Fibroblast of skin of left biceps (primary cell): ENCODE measurements at places on chromosomes 3 and 15.

DNA sequence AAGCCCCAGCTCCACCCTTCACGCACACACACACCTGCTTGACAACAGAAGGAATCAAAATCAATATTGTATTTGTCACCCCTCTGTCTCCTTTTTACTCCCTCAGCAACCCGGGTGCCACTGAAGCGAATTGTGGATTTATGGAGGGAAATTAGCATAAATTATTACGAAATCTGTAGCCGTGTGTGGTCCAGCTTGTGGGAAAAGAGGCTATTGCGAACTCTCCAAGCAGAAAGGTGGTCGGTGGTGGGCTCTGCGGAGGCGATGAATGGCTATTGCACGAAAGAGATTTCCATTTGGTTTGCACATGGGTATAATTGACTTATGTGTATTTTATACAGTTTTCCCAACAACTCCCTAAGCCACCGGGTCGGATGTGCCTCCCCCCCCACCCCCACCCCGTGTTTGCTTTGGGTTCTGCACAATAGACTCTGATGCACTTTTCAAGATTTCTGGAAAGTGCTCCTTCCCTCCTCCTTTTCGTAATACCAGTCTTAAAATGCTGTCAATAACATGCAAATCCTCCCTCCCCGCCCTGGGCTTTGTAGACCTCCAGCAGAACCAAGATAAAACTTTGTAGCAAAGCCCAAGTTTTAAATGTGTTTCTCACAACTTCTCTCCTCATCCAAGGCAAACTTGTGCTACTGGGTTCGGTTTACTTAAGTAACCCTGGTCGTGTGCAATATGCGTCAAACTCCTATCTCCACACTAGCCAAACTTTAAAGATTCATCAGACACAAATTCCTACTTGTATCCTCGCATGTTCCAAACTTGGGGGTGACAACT lies 3.1 kb upstream of the FOXB1 start:
- DNase-seq: no peak

GRCh38 chr3:103127737-103128136 lies 692.9 kb downstream of the ZPLD1 start:
- DNase-seq: peak; percentile 3

- DNase-seq: no peak
These were observed 102.6 kb upstream of the TSPAN3 start for GRCh38 chr15:77173487-77173886.

DNA sequence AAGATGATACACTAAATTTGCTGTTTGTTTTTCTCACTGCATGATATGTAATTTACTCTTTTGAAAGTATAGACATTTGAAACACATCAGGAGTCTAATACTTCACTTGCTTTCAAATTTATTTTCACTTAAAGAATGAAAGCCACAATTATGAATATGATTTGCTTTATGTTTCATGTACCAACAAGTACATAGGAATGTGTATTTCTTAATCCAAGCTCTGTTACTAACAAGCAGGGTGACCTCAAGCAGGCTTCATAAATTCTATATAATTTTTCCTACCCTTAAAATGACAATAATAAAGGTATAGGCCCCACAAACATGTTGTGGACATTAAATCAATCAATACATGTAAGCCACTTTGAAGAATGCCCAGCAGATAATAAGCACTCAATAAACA lies 170.2 kb upstream of the P2RY1 start:
- no peak for DNase-seq

- no peak for DNase-seq
These were observed 56.8 kb downstream of the PXYLP1 start for GRCh38 chr3:141288336-141288990.

DNA sequence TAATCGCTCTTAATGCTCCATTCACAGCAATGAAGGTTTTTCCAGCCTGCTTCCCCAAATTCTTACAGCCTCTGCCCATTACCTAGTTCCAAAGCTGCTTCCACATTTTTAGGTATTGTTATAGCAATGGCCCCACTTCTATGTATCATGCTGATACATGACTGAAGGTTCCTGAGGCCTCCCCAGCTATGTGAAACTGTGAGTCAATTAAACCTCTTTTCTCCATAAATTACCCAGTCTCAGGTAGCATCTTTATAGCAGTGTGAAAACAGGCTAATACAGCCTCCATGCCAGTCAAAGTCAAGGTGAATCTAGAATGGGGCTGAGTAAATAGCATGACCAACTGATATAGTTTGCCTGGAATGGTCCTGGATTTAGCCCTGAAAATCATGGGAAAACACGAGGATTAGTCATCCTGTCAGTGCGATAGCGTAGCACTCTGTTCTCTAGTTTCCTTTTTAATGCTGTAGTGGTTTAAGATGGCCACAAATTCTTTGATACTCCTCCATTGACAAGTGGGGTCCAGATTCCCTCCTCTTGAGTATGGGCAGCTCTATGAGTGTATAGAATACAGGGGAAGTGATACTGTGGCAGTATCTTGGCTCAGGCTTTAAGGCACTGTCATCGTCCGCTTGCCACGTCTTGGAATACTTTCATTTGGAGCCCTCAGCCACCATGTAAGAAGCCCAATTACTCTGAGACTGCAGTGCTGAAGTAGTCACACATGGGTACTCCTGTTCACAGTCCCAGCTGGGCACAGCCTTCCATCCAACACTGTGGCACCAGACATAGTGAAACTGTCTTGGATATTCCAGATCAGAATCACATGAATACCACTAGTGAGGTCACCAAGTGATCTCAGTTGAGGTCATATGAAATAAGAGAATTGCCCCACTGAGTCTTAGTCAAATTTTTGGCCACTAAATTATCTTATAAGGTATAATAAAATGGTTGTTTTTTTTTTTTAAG lies 94.0 kb upstream of the PLCL2 start:
- no peak for DNase-seq

DNA sequence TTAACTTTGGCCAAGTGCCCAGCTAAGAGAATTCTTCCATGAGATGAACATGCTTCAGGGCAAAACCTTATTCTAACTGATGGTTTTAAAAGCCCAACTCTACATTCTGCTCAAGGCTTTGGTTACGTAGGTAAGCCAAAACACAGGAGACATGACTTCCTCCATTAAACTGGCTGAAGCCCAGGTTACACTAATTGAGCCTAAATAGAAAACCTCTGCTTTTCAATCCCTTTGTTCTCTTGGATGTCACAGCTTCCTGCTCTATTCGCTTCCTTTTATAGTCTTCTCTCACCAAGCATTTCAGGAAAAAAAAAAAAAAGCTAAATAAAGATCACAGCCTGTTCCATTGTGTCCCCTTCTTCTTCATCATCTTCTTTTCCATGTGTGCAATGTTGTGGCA lies 420.4 kb downstream of the TIGIT start:
- no peak for DNase-seq

- DNase-seq: no peak
These were observed 54.1 kb upstream of the PPIB start for GRCh38 chr15:64216730-64217428.

GRCh38 chr3:14876921-14877333 lies 58.2 kb downstream of the FGD5 start:
- no peak for DNase-seq

- DNase-seq: peak; percentile 19
These were observed 202.7 kb upstream of the KBTBD8 start for GRCh38 chr3:66795365-66795764.

DNA sequence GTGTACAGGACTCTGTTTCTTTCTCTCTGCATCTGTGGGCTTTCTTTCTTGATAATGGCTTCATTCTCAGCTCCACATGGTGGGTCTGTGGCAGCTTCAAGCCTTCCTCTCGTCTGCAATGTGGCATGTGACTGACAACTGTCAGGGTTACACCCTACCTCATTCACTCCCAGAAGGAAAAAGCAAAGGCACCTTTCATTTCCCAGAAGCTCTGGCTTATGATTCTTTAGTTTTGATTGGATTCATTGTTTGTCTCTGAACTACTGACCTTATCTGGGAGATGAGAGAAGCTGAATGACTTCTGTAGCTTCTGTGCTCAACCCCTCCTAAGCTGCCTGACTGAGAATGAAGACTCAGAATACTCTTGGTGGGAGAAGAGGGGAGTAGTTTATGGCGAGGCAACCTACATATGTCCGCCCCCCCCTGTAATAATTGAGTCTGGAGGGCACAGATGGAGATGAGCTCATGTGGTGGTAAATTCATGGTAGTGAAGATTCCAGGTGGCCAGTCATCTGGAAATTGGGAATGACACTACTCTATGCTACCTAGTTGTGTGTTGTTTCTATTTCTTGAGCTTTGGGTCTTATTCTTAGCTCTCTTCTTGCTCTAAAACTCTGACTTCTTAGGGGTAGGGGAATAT lies 38.4 kb downstream of the KCNAB1 start:
- no peak for DNase-seq

DNA sequence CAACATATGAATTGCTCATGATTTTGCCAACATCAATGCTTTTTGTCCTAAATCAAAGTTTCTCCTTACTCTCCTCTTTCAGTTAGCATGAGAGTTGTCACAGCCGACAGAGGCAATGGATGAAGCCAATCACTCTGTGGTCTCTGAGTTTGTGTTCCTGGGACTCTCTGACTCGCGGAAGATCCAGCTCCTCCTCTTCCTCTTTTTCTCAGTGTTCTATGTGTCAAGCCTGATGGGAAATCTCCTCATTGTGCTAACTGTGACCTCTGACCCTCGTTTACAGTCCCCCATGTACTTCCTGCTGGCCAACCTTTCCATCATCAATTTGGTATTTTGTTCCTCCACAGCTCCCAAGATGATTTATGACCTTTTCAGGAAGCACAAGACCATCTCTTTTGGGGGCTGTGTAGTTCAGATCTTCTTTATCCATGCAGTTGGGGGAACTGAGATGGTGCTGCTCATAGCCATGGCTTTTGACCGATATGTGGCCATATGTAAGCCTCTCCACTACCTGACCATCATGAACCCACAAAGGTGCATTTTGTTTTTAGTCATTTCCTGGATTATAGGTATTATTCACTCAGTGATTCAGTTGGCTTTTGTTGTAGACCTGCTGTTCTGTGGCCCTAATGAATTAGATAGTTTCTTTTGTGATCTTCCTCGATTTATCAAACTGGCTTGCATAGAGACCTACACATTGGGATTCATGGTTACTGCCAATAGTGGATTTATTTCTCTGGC lies 2.5 kb downstream of the OR4F6 start:
- DNase-seq: no peak

DNA sequence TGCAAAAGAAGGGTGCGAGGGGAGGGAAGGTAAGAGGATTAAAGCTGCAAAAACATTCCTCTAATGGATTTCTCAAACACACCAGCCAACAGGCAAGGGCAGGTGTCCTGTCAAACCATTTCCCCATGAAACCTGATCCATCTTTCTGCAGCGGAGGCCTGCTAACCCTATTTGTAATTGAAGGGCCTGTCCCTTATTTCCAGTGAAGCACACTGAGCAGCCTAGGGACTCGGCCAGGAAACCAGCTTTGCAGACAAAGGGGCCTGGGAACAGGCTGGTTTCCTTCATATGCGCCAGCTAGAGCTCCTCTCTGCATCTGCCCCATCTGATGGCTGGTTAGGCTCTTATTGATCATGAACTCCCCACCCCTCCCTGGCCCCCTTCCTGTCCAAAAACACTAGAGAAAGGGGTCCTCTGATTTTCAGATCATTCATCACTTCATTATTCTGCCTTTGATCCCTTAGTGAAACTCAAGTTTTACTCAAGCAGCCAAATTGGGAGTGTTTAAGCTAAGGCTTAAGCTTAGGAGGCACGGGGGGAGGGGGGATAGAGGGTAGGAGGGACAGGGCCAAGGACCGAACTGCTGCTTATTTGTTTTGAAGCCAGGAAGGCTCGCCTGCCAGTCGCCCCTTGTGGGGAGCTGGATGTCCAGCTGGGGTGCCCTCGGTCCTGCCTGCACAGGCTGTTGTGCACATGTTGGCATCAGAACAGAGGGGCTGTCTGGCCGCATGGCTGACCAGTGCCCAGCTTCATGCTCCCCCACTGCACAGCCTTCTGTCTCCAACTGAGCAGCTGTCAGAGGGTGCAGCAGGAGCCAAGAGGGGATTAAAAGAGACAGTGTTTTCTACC lies 53.1 kb downstream of the BOC start:
- no peak for DNase-seq

- no peak for DNase-seq
These were observed 31.8 kb upstream of the DCLK3 start for GRCh38 chr3:36796161-36796560.

- DNase-seq: no peak
These were observed 60.9 kb downstream of the ARNT2 start for GRCh38 chr15:80464951-80465625.

DNA sequence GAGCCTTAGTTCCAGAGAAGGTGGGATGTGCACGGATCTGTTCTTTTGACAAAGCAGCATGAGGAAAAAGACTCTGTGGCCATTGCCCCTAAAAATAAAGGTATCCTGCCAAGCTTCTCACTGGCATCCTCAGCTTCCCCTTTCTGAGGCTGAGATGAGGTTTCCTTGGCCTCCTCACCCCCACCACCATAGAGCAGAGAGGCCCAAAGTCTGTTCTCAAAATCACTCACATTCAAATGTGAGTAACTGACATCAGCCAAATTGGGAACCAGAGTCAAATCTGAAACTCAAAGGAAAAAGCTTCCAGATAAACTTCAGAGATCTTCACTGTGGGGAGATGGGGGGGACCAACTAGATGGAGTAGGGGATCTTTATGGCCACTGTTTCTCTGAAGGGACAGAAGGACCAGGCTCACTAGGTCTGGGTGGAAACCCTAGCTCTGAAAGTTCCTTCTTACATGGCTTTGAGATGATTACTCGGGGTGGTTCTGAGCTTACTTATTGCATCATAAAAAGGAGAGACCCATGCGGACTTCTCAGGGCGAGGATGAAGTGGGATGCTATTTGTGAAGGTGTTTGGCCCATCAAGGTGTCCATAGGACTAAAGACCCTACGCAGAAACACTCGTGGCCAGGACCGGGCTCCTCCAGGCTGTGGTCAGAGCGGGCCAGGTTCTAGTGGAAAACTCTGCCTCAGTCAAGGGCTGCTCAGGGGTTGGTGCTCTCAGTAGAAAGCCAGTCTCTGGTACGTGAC lies 61.5 kb upstream of the MEF2A start:
- no peak for DNase-seq

DNA sequence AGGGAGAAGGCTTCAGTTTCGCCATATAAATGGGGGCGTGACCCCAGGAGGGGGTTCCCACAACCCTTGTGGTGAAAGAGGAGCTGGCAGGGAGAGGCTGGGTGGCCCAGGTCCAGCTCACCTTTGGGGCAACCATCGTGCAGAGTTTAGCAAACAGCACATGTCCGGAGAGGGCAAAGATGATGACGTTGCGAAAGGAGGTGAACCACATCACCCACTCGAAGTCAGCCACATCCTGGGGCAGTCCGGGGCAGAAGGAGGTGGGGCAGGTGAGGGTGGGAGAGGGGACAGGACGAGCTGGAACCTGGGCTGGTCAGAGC lies 3.7 kb downstream of the HHATL start:
- DNase-seq: no peak

DNA sequence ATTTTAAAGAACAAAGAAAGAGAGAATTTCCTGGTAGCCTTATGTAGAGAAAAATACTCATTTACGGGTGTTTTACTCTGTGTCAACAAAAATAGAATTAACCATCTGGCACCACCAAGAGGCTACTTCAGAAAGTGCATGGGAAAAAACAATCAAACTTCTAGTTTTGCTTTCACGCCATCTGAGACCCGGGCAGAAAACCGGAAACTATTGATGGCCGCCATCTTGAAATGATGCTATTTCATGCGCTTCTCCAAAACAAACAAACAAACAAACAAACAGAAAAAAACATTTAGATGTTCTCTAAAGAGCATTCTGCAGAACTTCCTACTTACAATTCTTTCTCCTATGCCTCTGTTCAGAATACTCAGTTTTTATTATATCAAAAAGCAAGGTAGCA lies 49.4 kb upstream of the SYNPR start:
- DNase-seq: peak; percentile 17

GRCh38 chr3:25507811-25508210 lies 79.7 kb downstream of the RARB start:
- no peak for DNase-seq
